Stomach (tissue), 19 donors: ENCODE measurements at places on chromosomes 13 and 19. TPM values are rescaled to one million over a fixed set of nuclear protein-coding genes. Genes with fewer than 3 reads are reported as not detected.

DNA sequence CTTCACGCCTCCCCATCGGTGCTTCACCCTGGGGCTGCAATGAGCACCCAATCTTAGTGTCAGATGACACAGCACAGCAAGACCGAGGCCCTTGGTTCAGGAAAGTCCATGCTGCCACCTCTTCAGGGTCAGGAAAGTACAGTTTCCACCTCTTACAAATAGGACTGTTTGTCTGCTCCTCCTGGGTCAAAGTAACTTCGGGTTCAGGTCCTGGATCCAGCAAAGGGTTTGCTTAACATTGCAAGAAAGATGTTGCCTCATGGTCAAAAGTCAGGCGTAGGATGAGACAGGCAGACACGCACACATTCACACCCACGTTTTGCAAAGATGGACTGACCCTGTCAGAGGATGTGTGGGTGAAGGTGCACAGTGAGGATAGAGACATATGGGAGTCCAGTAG, 1.6 kb upstream of the CYP2B6 start:
- no peak for DNase-seq

DNA sequence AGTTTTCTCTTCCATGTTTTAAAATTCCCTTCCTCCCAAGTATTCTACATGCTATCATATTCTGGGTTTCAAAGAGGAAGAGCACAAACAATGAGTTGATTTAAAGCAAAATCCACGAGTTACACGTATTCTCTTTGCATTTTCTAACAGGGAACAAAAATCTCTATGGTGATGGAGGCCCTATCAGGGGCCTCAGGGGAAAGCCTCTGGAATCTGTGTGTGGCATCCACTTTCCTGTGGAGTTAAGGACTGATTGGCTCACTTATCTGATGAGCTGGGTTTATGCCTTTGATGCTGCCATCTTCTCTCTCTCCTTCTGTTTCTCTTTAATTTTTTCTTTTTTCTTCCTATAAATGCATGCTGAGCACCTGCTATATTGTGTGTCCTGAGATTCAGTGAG, 14.8 kb downstream of the OLFM4 start:
- DNase-seq = no peak

- no peak for DNase-seq
Measured at GRCh38 chr19:30307191-30307974, 64.8 kb upstream of the ZNF536 start.

GRCh38 chr19:17256130-17256529, 8.4 kb downstream of the USHBP1 start:
- no peak for DNase-seq

- DNase-seq = no peak
Measured at GRCh38 chr13:65990684-65991083, 1239.5 kb downstream of the PCDH9 start.

GRCh38 chr19:2546128-2547032, 70.5 kb downstream of the GADD45B start:
- peak; percentile 64 for DNase-seq

DNA sequence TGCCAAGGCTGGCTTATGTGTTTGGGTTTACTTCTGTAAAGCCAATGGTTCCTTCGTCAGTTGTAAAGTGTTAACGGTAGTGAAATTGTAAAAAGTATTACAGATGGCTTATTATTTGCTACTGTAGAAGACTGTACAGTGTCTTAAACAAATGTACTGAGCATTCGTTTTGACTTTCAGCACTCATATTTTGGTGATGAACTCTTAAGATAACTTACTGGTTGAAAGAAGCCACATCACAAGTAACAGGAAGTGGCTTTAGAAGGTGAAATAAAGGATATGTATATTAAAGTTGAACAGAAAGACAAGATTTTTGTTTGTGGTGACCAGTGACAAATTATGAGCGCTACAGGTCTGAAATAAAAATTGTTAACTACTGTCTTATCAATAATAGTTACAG, 64.2 kb downstream of the URI1 start:
- peak; percentile 6 for DNase-seq

DNA sequence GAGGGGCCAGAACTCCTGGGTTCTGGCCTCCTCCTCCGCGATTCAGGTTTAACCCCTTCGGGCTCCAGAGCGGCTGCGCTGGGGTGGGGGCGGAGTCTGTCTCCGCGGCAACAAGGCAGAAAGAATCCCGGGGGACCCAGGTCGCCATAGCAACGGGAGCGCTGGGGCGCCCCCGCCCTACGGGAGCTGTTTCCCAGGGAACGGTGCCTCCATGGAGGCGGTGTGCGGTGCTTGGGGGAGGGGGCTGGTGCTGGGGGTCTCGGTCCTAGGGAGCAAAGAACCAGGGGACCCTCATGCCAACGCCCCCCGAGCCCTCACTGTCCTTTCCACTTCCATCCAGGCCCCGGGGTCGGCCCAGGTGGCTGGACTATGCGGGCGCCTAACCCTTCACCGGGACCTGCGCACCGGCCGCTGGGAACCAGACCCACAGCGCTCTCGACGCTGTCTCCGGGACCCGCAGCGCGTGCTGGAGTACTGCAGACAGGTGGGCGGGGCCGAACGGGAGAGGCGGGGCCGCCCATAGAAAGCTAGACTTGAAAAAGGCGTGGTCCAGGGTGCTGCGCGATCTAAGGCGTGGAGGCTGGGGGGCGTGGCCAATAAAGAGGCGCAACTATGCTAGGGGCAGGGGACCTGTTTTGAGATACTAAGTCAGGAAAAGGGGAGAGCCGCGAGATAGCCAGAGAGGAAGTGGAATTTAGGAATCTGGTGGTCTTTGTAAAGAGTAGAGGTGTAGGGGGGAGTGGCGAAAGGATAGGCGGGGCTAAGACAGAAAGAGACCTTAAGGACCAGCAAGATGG, 1.2 kb downstream of the APLP1 start:
- DNase-seq = peak; percentile 88

- DNase-seq = no peak
Measured at GRCh38 chr19:17263712-17264640, 569 bp downstream of the USHBP1 start.

DNA sequence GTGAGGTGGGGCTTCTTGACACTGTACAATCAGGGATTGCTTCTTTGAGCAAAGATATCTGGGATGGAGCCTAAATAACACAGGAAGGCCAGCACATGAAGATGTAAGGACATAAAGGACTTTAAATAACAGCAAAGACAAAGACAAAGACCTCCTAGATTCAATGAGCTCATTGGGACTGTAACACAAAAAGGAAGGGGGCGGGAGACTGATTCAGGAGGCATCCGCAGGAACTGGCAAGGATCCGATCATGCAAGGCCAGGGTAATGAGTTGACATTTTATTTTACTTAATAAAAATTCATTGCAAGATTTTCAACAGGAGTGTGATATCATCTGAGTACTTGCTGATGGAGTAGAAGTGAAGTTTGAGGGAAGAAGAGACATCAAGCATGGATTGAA, 121.5 kb downstream of the LHFPL6 start:
- DNase-seq = no peak

GRCh38 chr19:46637224-46637623, 1.2 kb upstream of the GNG8 start:
- DNase-seq = no peak

DNA sequence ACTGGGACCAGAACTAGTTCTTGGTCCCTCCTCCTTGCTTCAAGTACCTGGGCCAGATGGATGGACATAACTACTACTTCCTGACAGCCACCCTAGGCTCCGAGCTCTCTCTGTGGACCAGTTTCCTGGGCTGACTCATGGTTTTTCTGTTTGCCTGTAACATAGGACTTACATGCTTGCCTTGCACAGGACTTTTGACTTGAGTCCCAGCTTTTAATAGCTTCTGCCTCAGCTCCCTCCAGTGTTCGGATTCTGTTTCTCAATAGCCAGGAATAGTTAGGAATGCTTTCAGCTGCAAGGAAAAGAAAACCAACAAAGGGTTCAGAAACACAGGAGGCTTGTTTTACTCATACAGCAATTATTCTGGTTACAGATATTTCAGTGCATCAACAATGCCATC, 405.9 kb downstream of the ZNF536 start:
- no peak for DNase-seq

- no peak for DNase-seq
Measured at GRCh38 chr19:5152767-5153532, 184.0 kb downstream of the KDM4B start.

Gene ZNF43
- polyA plus RNA-seq = 4.6 TPM

Gene MUC16
- polyA plus RNA-seq = 0.28 TPM

Gene ZNF69
- polyA plus RNA-seq = 6.0 TPM

Gene RNF225
- polyA plus RNA-seq = not detected

Gene AMH
- 1.5 TPM for polyA plus RNA-seq

Gene LATS2
- polyA plus RNA-seq = 5.0 TPM

Gene PLVAP
- polyA plus RNA-seq = 34.5 TPM
